Activated T-cell treated with anti-CD3 and anti-CD28 coated beads, Interleukin-2, amount 50 U/mL, for 48 hours (primary cell): ENCODE measurements at places on chromosomes 1 and 21.

GRCh38 chr1:201391651-201392511, 7.2 kb downstream of the LAD1 start:
- DNase-seq, result no peak

DNA sequence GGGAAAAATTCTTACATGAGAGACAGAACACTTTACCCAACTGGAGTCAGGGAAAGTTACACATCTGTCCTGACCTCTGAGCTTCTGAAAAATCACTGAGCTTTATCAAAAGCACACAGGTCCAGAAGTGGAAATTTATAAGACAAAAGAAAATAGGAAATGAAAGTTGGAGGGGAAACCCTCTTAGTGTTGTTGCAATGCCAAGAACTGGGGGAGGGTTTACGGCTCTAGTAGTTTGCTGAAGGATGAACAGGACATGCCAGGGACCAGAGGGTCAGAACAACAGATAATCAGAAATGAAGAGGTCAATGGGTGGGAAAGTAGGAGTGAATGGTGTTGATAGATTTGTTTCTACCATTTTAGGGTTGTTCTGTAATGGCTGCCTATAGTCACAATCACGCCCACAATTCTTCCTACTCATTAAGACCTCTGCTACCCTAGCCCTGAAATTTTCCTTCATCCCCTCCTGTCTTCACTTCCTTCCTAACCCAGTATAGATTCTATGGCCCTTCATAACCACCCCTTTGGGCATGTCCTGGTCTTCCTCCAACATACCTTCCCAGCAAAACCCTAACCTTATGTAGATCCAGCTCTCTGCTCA, 30.3 kb upstream of the FMOD start:
- no peak for DNase-seq

- peak; percentile 43 for DNase-seq
Observed at GRCh38 chr1:163071405-163072255, 2.5 kb downstream of the RGS4 start.

DNA sequence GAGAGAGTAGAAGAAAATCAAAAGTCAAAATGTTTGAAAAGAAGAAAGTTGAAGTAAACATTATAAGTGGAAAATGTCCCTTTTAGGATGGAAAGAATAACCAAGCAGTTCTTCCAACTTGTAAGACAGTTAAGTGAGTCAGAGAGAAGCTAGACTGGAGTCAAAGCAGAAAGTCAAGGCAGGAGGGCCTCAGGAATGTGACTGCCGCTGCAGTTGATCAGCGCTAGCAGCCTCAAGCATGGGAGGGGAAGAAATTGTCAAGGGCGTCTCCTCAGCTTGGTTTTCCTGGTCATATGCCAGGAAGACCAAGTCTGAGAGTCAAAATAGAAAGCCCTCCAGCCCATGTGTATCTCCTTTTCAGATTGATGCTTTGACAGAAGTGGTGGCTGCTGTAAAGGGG, 23.2 kb downstream of the HAO2 start:
- no peak for DNase-seq

DNA sequence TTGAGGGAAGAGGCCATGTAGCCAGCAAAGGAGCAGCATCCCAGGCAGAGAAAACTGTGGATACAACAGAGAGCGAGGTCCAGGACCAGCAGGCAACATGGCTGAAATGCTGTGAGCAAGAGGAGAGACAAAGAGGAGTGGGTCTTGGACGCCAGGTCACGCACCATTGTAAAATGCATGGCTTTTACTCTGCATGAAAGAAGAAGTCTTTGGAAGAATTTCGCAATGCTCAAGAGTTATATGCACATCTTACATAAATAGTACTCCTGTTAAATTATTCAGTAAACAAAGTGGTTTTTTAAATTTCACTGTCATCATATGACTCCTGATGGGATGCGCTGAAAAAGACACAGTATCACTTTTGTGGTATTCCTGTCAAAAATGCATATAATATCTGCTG, 3.5 kb downstream of the CD244 start:
- no peak for DNase-seq

- peak; percentile 45 for DNase-seq
Observed at GRCh38 chr21:35178827-35179226, 129.7 kb upstream of the RUNX1 start.
